Spleen (tissue), 13 donors: ENCODE measurements at places on chromosomes 12 and 14.
A peak's percentile ranks its signal among the peaks of the same experiment; 100 is the strongest.

GRCh38 chr14:68283378-68284123 lies 464.0 kb downstream of the RAD51B start:
- DNase-seq, result peak; percentile 94

DNA sequence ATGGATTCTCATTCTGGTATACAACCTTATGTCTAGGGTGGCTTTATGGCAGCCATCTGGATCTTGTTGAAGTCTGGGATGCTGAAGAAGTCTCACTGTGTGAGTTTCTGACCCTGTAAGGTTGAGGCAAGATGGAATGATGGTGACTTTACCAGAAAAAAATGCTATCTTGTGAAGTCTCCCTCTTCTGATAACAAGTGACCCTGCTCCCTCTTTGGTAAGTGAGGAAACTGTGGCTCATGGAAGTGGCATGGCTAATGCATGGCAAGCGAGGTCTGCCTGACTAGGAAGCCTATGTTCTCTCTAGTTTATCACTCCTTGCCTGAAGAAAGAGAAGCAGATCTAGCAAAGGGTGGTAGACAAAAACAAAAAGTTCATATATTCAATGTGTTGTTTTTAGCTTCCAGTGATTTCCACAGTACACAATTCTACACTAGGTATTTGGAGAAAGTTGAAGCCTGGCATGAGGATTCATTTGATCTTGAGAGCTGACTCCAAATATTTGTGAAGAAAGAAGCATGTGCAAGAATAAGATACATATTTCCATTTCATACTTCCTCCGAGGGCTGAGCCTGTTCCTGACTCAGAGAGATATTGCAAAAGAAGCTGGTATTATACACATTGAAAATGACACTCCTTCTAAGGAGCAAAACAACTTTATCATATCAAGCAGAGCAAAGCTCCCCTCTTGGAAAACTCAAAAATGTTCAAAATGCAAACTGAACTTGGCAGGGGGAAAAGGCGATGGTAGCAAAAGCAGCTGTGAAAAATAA lies 63.6 kb downstream of the HELB start:
- DNase-seq, result no peak

- DNase-seq, result no peak
Observed at GRCh38 chr12:30019366-30020140, 235.8 kb upstream of the TMTC1 start.

- no peak for DNase-seq
Observed at GRCh38 chr12:61821381-61821780, 438.8 kb upstream of the USP15 start.

DNA sequence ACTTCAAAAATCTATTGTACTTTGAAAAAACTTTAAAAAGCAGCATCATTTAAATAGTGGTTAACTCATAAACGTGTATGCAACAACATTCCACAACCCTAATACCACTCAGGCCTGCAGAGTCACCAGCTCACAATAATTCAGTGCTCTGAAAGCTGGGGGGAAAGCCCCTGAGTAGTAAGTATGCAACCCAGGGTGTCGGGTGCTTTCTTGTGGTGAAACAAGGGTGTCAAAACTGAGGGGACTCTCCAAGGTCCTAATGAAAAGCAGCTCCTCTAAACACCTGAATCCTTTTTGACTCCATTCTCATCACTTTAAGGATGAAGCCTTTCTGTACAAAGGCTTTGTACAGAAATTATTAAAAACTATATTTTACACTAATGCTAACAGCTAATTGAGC lies 33.7 kb downstream of the FGFR1OP2 start:
- no peak for DNase-seq

- DNase-seq, result no peak
Observed at GRCh38 chr12:32134101-32134888, 27.6 kb downstream of the BICD1 start.
